NCI-H2081 treated with DMSO at 0.1 percent for 48 hours (cell line): ENCODE measurements at places on chromosomes 12 and 14.

DNA sequence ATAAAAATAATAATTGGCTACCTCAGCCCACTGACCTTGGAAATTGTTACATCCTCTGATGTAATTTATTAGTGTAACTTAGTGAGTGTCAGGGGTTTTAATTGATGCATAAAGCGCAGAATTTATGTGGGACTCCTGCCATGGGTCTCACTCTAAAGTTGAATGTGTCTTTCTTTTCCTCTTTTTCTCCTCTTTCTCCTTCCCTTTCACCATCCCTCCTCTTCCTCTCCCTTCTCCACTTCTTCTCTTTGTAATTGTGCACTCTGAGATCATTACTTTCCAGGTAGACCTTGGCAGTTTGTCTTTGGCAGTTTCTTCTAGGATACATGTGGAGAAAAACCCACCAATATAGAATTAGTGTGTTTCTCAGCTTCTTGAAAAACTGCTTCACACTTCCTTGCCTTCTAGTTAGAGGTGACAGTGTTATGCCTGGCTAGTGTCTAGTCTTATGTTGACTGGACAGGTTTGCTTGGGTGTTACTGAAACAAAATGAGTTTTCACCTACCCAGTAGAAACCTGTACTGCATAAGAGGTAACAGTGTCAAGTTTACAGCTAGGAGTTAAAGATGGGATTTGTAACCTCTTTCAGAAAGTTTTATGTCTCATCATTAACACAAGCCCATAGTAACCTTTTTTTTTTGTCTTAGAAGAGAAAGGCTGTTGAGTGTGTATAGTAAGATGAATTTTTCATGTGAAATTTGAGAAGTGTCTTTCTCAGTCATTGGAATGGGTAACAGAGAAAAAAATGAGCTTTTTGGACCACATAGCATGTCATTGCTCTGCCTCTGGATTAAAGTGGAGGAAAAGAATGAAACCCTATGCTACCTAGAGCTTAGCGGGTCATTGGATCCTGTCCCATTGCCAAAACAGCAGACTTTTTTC lies 18.6 kb downstream of the PELI2 start:
- DNase-seq, result no peak

DNA sequence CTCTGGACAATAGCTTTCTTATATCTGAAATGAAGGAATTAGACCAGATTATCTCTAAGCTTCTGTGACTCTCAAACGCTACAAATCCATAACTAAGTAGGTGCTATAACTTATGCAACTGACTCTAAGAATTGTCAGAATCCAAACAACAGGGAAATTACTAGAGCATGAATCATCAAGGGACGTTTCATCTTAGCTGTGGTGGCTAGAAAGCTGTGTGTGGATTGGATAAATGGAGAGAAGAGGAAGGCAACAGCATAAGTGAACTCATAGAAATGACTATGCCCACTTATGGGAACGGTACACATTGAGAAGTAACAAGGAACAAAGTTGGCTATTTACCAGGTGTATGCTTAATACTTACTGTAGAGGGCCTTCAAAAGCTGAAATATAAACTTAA lies 96.0 kb upstream of the NEDD1 start:
- DNase-seq, result no peak

DNA sequence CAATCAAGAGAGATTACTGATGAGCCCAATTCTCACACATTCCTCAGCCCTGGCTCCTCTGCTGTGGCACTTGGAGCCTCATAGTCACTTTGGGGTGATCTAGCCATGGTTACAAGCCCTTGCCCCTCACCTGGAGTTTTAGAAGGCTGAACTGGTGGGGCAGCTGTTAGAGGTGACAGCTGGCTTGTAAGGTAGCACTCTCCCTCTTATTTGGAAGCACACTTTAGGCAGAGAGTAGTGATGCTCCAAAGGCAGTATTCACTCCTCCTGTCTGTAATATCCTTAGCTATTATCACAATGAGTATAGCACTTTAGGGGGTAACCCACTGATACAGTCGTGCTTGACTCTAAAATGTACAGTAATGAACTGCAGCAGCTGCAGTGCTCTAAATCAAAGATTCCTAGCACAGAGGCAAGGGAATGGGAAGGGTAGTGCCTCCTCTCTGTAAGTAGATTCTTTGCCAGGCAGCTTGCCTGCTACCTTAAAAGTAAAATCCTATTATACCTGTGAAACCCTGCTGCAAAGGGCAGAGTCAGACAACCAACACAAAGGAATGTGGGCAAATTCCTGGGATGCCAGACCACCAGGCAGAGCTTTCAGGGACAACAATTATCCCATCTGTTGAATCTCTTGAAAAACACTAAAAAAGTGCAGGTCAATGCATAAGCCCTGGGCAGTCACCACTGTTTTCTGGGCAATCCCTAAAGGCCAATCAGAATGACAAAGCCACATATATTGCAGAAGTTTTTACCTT lies 336.3 kb downstream of the NOVA1 start:
- DNase-seq, result no peak

DNA sequence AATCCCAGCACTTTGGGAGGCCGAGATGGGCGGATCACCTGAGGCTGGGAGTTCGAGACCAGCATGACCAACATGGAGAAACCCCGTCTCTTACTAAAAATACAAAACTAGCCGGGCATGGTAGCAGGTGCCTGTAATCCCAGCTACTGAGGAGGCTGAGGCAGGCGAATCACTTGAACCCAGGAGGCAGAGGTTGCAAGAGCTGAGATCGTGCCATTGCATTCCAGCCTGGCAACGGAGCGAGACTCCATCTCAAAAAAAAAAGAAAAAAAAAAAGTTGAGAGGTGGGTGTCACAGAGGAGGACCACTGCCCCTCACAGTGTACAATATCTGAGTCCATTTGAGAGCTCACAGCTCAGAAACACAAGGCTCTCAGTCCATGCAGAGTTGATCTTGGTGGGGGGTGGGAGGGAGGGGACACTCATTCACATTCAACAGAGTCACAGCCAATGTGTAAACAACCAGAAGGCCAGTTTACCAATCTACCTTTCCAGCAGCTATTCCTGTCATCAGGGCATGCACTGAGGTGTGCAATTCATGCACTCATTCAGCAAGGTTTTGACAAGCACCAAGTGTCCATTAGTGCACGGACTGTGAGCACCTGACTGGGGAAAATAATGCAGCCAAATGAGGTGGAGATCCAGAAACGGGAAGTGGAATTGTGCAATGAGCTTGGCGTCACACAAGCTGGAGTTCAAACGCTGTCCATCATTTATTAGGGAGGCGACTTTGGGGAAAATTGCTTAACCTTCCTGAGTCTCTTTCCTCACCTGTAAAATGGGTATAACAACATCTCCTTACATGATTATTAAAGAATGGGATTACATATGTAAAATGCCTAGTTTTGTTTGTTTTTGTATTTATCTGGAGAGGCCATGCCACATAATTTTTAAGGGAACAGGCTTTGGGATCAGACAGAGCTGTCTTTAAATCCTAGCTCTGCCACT lies 4.4 kb upstream of the EIF5 start:
- DNase-seq, result no peak

DNA sequence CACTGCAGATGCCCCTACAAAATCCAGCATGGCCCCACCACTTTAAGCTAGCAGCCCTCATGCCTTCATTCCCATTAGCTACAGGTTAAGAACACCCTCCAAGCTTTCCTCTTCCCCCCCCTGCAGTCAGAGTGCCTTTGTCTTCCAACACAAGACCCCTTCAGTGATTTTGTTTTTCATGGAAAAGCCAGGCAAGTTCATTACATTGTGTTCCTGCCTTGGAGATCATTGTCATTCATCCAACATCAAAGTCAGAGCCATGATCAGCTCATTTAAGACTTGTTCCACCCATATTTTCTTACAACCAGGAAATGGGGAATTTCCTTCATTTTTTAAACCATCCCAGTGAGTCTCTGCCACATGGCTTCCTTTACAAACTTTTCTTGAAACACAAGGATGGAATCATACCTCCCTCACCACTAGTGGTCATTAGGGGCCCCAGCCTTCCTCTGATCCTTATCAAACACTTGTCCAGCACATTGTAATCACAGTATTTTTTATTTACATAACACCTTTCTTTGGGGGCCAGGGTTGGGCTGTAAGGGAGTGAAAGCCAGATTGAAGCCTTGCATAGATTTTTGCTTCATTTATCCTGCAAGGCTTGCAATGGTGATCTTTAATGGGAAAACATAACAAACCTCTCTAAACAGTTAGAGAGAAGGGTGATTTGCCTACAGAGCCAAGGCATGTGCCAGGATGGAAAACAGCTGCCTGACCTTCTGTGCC lies 765.3 kb downstream of the MED13L start:
- no peak for DNase-seq

GRCh38 chr14:24411443-24412389 lies 12.9 kb downstream of the NYNRIN start:
- no peak for DNase-seq

- no peak for DNase-seq
Observed at GRCh38 chr14:95164506-95164905, 7.2 kb upstream of the DICER1 start.

- DNase-seq, result no peak
Observed at GRCh38 chr14:104356738-104357688, 218.6 kb downstream of the KIF26A start.
